CD4-positive, alpha-beta T cell treated with Interleukin-21 for 1 hour (primary cell): ENCODE measurements at places on chromosomes 12 and 14.

GRCh38 chr12:131204416-131205274 is 250.9 kb downstream of the ADGRD1 start:
- DNase-seq: no peak

DNA sequence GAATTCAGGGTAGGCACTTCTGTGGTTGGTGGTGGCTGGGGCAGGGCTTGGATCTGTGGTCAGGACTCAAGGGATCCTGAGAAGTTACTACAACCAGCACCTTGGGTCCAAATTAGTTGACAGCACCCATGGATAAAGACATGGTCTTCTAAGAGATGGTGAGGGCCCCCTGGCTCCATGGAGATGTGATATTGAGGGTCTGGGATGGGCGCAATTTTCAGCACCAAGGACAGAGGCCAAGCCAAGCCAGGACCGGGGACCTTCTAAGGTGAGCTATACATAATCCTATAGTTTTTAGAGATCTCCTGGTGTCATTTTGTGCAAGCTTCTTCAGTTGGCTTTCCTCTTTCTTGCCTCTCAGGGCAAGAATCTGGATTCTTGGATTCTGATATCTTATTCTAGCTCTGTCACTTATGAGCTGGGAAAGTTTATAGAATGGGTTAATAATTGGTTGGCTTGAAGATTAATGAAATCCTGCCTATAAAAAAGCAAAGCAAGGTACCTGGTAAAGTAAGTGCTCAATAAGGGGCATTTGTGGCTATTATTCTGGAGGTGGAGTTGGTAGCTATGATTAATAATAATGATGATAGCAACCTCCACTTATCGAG is 130.1 kb upstream of the LHX5 start:
- no peak for DNase-seq

DNA sequence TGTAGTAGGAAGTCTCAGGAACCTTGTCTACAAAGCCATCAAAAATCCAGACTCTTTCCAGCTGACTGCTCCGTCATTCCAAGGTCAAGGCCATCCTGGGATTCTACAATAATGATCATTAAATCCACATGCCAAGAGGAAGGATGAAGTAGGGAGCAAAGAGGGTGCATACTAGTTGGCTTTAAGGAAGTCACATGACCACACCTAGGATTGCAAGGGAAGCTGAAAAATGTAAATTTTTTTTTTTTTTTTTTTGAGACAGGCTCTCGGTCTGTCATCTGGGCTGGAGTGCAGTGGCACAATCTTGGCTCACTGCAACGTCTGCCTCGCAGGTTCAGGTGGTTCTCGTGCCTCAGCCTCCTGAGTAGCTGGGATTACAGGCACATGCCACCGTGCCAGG is 7.3 kb upstream of the MRPL42 start:
- no peak for DNase-seq

GRCh38 chr12:96878704-96879103 is 28.4 kb upstream of the NEDD1 start:
- DNase-seq: no peak

DNA sequence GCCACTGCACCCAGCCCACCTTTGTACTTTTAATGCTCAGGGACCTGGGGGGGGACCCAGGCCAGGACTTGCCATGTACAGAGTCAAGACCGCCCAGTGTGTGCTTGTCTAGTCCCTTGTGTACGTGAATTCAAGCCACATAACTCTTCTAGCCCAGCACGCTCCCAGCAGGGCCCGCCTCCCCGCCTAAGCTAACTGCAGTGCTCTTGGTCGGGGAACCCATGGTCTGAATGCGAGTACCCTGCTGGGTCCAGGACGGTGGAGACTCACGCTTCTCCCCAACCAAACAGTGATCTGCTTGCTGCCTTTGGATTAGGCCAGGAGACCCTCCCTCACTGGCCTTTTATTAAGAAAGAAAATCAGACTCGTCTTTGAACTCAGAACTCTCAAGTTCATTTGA is 23.3 kb downstream of the CD9 start:
- no peak for DNase-seq

DNA sequence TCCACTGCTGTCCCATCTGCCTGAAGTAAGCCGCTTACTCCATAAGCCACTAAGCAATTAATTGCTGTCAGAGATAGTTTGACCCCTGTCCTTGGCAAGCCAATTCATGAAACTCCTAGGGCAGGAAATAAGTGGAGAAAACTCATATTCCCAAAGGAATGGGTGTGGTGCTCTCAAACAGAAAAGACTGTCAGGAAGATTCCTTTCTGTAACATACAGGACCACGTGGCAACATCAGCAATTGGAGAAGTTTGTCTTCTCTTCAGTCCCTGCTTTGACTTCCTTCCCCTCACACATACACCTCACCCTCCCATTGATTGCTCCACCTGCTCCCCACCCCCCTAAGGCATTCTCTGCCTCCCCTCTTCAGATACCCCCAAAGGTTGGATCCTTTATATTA is 36.2 kb upstream of the MDM1 start:
- no peak for DNase-seq

GRCh38 chr12:22738945-22739344 is 114.0 kb downstream of the ETNK1 start:
- DNase-seq: no peak
